ENCODE measurements at places on chromosomes 5 and 9. TPM values are rescaled to one million over a fixed set of nuclear protein-coding genes. Genes with fewer than 3 reads are reported as not detected.

- peaks cover 1% of the 10 kb centered on the region for H3K4me1 ChIP-seq
- no peaks in the 10 kb centered on the region for H3K36me3 ChIP-seq
- no peaks in the 10 kb centered on the region for H3K27me3 ChIP-seq
- no peak overlapping the region for H3K27ac ChIP-seq
These were observed 246.2 kb downstream of the EFNA5 start for GRCh38 chr5:107424491-107424890.

- no peaks in the 10 kb centered on the region for H3K36me3 ChIP-seq
- no peak for DNase-seq
- H3K27ac ChIP-seq, result no peak overlapping the region
- no peaks in the 10 kb centered on the region for H3K27me3 ChIP-seq
- no peaks in the 10 kb centered on the region for H3K4me1 ChIP-seq
- no peak overlapping the region for H3K4me3 ChIP-seq
These were observed 1962.2 kb upstream of the WWC1 start for GRCh38 chr5:166329149-166329800.

The MLANA gene
- not detected for total RNA-seq

The EQTN gene
- total RNA-seq, result 0.58 TPM

The CD74 gene
- 677 TPM for total RNA-seq

The CLIC3 gene
- total RNA-seq, result 3.8 TPM

Measured in aorta (tissue), 5 donors.